Stimulated activated CD4-positive, alpha-beta T cell treated with anti-CD3 and anti-CD28 coated beads, Interleukin-1b, Interleukin-23, amount 100 ng/mL, for 24 hours (primary cell): ENCODE measurements at places on chromosomes 5 and 9.

- DNase-seq = no peak
These were observed 87.6 kb upstream of the RPS23 start for GRCh38 chr5:82365744-82366228.

- DNase-seq = no peak
These were observed 3.1 kb upstream of the ZNF474 start for GRCh38 chr5:122126177-122126755.

GRCh38 chr9:72952914-72953313, at the start of gene ALDH1A1:
Gene ALDH1A1 (minus strand): TSS chr9:72953053. CDS start chr9:72953000, 53 bp downstream.
- no peak for DNase-seq

DNA sequence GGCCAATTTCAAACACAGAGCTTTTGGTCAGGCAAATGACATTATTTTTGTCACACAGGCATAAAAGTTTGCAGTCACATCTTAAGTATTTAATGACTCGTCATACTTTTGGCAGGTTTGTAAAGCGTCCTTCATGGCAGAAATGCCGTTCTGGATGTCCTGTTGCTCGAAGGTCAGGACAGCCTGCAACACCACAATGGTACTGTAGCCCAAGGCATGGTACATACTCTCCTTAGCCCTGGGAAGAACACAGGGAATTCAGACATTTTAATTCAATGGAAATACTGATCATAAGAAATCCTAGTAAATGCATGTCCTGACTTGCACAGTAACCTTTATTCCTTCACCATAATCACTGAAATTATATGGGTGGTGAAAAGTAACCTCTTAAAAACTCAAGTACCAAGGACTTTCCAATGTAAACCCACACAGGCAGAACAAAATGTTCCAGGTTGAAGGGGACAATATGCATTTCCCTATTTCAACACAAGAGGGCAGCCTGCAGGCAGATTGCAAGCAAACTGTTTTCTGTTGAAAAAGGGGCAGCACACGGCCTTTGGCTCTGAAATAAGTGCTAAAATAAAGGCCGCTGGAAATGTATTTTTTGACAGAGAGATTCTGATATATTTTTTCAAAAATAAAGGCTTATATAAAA, 95.7 kb downstream of the TTC39B start:
- DNase-seq = peak; percentile 19
